ENCODE measurements at places on chromosomes 5 and 9.

DNA sequence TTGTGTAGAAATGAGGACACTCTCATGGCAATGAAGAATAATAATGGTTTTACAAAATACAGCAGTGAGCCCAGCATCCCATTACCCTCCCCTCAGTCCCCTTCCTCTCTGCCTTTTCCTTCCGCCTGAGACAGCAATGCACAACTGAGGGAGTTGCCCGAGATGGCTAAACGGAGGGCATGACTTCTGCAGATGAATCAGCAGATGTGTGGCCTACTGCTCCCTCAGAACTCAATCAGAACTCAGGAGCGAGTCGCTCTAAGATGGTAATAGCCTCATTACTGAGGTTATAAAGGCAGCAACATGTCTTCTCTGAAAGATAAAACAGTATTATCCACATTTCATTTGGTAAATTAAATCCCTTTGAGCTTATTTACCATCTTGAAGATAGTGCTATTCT is 326.6 kb downstream of the ENC1 start:
- no peak for DNase-seq

- no peak for DNase-seq
These were observed 95.0 kb downstream of the KCNT1 start for GRCh38 chr9:135796784-135797485.

- no peak for DNase-seq
These were observed 95.1 kb downstream of the BNC2 start for GRCh38 chr9:16775330-16775729.

DNA sequence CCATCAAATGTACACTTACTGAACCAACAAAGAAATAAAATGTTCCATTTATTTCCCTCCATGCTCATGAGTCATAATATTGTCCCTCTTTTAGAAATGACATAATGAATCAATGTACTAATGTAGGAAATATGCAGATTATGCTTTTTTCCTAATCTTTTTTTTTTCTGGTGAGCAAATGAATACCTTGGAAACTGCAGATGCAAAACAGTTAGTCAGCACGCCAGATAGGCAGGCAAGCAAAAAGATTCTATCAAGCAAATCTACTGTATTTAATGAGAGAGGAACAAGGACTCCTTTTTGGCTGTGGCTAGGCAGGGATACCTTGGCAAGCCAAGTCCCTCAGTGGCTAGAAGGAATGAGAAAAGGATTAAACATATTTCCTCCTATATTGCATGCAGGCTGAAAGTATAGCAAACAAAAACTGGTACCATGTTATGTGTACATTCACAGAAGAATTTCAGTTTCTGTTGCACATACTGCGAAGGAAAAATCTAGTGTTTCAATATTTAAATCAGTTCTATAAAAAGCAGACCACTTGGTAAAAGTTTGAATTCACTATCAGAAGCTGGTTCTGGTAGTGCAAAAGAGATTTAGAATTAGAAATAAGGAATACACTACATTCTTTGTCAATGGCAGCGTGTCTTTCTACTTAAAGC is 605.4 kb downstream of the TLE1 start:
- no peak for DNase-seq

- no peak for DNase-seq
These were observed 57.2 kb upstream of the PPARGC1B start for GRCh38 chr5:149672701-149673476.

- DNase-seq, result no peak
These were observed 123.2 kb downstream of the C5orf15 start for GRCh38 chr5:133845271-133845670.

DNA sequence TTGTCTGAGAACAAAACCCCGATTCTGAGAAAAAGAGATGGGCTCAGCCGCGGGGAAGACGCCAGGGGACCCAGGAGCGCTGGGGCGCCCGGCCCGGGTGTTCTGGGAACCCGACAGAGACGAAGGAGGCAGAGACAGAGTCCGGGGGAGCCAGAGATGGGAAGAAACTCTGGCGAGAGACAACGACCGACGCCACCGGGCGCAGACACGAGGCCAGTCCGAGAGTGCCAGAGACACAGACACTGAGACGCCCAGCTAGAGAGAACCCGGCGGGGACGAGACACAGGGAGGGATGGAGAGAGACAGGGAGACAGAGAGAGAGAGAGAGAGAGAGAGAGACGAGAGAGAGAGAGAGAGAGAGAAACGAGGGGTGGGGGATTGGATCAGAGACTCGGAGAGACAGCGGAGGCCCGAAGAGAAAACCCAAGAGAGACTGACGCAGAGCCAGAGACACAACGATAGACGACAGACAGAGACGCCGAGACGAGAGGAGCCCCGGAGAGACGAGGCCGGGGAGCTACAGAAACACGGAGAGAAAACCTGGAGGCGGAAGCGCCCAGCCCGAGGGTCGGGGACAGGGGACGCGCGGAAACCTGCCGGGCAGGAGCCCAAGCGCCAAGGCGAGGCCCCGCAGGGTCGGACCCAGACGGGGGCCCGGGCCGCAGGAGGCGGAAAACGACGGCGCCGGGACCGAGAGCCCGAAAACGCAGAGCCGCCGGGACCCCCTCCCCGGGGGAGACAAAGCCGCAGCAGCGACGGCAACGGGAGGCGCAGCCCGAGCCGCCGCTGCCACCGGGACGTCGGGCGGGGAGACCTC is 3.3 kb downstream of the NR5A1 start:
- no peak for DNase-seq

GRCh38 chr9:130555968-130556367 is 23.4 kb upstream of the FUBP3 start:
- DNase-seq, result no peak

DNA sequence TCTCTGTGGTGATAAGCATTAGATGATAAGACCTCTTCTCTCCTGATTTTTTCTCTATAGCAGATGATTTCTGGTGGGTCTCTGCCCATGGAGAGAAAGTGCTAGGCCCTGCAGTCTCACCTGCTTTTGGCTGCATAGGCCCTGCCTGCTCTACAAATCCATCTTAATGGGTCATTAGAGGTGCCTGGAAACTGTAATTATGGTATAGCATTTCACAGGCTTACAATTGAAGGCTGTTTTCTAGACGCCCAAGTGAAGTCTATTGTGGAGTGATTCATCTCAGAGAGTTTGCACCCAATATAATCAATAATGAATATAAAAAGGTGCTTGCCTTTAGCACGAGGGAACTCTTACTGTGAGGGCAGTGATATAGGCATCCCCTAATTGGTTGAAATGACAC is 33.8 kb downstream of the NEUROG1 start:
- no peak for DNase-seq

DNA sequence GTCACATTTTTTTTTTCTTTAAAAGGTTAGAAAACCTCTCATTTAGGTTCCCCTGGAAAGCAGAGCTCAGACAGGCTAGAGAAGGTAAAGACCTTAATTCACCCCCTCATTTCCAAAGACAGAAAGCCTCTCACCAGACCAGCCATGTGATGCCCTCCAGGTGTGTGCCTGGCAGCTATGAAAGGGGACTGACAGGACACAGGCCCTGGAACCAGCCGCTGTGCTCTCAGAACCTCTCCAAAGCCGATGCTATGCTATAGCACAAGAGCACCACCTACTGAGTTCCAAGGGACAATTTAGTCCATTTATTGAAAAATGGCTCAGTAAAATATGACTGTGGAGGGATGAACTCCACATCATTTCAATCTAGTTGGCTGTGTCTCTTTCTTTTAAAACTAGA is 48.8 kb downstream of the FANCC start:
- DNase-seq, result no peak

DNA sequence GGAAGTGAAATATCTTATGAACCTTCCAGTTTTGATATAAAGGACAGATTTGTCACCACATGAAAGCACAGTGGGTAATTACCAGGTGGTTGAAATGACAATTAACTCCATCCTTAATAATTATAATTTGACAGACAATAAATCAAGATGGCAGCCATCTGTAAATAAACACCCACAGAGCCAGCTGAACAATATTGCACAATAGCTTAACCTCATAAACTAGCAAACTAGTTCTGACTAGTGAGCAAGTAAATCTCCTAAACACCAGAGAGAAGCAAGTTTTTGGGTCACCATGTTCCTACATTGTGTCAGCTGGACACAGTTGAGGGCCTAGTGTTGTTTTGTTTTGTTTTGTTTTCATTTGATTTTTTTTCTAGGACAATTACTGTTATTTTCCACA is 577.4 kb downstream of the ACTL7B start:
- no peak for DNase-seq

GRCh38 chr9:38295764-38296163 is 96.7 kb upstream of the ALDH1B1 start:
- no peak for DNase-seq

- DNase-seq, result no peak
These were observed 4.2 kb downstream of the MYORG start for GRCh38 chr9:34372467-34373011.

- DNase-seq, result peak; percentile 20
These were observed 73.3 kb downstream of the AK8 start for GRCh38 chr9:132804576-132805295.

GRCh38 chr9:113709721-113710120 is 166.4 kb upstream of the ZNF618 start:
- no peak for DNase-seq

DNA sequence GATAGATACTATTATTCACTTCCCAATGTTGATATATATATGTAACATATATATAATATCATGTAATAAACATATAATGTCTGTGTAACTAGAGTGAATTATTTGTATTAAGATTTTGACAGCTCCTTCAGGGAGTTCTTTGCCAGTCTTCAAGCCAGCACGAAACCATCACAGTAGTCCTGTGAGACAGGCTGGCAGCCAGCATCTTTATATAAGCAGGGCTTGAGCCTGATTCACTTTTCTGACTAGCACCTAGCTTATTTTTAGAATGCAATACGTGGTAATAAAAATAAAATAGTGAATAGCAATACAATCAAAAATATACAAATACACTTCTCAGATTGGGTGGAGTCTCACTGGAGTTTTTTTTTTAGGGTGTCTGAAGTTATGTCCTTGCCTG is 20.7 kb upstream of the GDA start:
- DNase-seq, result no peak

DNA sequence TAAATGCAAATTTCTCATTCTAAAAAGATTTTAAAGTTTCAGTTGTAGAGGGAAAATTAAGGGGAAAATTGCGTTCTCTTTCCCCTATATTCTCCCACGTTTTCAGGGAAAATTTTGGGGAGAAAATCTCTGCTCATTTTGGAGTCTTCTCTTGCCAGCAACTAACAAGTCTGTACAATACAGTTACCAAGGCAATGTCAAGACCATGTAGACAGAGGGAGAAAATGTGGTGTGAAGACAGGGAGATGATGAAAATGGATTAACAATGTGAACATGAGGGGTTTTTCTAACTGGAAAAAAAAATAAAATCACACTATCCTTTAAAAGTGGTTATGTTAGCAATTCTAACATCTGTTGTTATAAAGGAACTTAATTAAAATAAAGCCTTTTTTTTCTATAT is 22.3 kb downstream of the SLC1A3 start:
- DNase-seq, result no peak

- no peak for DNase-seq
These were observed 46.9 kb upstream of the EGFL7 start for GRCh38 chr9:136615631-136616306.
